ENCODE measurements at places on chromosomes 6 and 20. TPM values are rescaled to one million over a fixed set of nuclear protein-coding genes. Genes with fewer than 3 reads are reported as not detected.

The HLA-DRA gene
- polyA plus RNA-seq, result 97.8 TPM

The PSORS1C1 gene
- polyA plus RNA-seq, result 0.30 TPM

- DNase-seq, result no peak
Measured at GRCh38 chr20:19026121-19026878, 186.1 kb upstream of the SLC24A3 start.

DNA sequence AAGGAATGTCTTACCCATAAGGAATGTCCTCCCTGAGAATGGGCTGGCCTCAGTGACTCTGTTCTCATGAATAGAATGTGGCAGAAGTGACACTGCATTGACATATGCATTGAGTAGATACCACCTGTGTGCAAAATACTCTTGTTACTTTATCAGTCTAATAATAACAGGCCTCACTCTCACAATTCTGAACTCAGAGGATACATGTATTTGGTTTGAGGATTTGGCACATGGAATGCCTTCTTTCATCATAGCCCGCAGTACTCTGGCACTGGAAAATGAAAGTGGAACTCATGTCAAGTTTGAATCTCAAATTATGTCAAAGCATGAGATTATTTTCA lies 52.9 kb upstream of the PLCB4 start:
- DNase-seq, result no peak

- DNase-seq, result no peak
Measured at GRCh38 chr6:25435416-25435985, 156.3 kb downstream of the CARMIL1 start.

- no peak for DNase-seq
Measured at GRCh38 chr20:59453759-59454560, 150.4 kb upstream of the PHACTR3 start.

DNA sequence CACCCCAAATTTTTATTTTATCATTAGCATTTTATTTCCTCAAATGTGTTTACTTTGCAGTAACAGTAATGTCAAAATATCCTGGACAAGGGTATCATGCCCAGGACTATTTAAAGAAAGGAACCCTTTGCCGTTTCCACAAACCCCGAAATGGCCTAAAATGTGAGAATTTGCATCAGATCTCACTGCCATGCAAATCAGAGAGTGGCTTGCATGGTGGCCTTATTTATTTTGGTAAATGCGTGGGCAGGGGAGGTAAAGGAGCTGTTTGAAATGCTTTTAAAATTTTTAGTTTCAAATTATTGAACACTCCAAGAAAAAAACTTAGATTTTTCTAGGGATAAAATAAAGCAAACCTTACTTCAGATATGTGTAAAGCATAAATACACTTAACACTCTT lies 43.8 kb downstream of the ADAT2 start:
- DNase-seq, result no peak

GRCh38 chr6:8108031-8108660 lies 5.8 kb upstream of the EEF1E1 start:
- DNase-seq, result no peak

GRCh38 chr6:90003069-90003795 lies 109.0 kb downstream of the GJA10 start:
- no peak for DNase-seq
